ENCODE measurements at places on chromosomes 5 and 9.

DNA sequence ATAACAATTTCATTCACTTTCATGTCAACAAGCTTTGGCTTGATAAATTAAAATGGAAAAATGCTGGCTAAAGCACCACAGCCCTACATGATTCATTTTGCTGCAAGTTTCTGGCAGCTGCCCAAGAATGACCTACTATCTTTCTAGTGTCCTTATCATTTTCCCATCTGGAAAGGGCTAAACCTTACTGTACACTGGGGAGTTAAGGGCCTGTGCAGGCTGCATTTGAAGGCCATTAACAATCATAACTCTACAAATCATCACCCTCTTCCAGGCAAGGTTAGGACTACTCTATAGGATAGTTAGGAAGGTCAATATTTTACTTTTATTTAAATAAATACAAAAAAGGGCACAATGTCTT is 579.7 kb upstream of the ZNF608 start:
- H3K36me3 ChIP-seq = no peaks in the 10 kb centered on the region
- DNase-seq = no peak
- peaks cover 1% of the 10 kb centered on the region for H3K27me3 ChIP-seq
- H3K27ac ChIP-seq = no peak overlapping the region
- no peak overlapping the region for H3K4me3 ChIP-seq
- H3K4me1 ChIP-seq = no peaks in the 10 kb centered on the region

DNA sequence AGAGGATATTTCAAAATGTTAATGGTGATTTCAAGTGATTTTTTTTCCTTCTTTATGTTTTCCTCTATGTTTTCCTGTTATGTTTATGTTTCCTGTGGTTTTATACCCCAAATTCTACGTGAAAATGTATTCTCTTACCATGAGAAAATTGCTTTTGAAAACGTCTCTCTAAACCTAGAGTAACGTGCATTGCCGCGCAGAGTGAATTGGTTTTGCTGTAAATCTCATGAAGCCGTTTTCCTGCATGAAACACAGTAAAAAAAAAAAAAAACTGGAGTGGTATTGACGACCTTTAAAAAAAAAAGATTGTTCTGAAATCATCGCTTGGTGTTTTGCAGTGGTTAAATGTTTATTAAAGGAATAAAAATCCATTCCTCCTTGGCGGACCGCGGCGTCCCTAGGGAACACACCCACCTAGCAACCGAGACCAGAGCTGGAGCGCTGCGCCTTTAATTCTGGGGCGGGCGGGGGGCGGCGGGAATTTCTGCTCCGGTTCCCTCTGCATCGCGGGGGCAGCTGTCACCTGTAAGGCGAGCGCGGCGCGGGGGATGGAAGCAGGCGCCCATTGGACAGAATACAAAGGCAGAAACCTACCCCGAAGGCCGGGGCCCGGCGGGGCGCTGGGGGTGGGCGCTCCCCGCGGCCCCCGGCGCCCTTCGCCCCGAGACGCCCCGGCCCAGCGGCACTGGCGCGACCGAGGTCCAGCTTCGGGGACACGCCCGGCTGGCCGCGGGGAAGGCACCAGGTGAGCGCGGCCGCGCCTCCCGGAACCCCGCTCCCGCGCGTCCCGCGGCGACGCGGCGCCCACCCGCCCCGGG is at the start of gene SOWAHA:
TSS of gene SOWAHA (plus strand) at position 522 of the 818 bp plus-strand sequence. CDS start 320 bp downstream, outside the sequence.
- H3K4me3 ChIP-seq = peak within 1 kb of the TSS; percentile 34
- no peaks in the 10 kb centered on the region for H3K36me3 ChIP-seq
- H3K27me3 ChIP-seq = peaks cover 11% of the 10 kb centered on the region

GRCh38 chr5:141504216-141504615 is 15.3 kb downstream of the PCDHGC5 start:
- no peak overlapping the region for H3K27ac ChIP-seq
- peaks cover 20% of the 10 kb centered on the region for H3K4me1 ChIP-seq
- no peak overlapping the region for H3K4me3 ChIP-seq
- peaks cover 1% of the 10 kb centered on the region for H3K27me3 ChIP-seq

- DNase-seq = no peak
- no peaks in the 10 kb centered on the region for H3K36me3 ChIP-seq
- no peak overlapping the region for H3K27ac ChIP-seq
- no peak overlapping the region for H3K4me3 ChIP-seq
- no peaks in the 10 kb centered on the region for H3K27me3 ChIP-seq
Measured at GRCh38 chr9:72453797-72454196, 67.6 kb upstream of the TMC1 start.

- H3K4me1 ChIP-seq = no peaks in the 10 kb centered on the region
- H3K27me3 ChIP-seq = peaks cover 8% of the 10 kb centered on the region
- H3K4me3 ChIP-seq = no peak overlapping the region
- no peaks in the 10 kb centered on the region for H3K36me3 ChIP-seq
Measured at GRCh38 chr5:77180167-77181081, 30.1 kb upstream of the PDE8B start.

DNA sequence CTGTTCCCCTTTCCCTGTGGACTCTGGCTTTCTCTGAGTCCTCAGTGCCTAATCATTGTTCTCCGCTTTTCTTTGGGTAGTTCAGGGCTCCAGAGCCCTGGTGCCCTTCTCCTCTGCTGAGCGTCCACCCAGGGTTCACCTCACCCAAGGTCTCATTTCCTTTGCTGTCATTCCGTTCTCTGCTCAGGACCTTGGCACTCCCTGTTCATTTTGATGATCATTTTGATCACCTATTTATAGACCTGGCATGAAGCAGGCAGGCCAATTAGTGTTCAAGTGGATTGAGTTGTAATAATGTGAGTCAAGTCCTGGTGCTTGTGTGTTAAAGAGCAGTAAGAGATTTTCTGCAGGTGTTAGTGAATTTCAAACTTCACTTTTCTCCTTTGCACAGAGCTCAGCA is 3.6 kb downstream of the TRIO start:
- no peaks in the 10 kb centered on the region for H3K27me3 ChIP-seq
- H3K4me3 ChIP-seq = peak overlapping the region; percentile 93
- no peak for DNase-seq
- H3K4me1 ChIP-seq = peaks cover 44% of the 10 kb centered on the region
- peak overlapping the region; percentile 96 for H3K27ac ChIP-seq

GRCh38 chr5:759111-759751 is 25.3 kb downstream of the ZDHHC11B start:
- no peaks in the 10 kb centered on the region for H3K36me3 ChIP-seq
- no peaks in the 10 kb centered on the region for H3K4me1 ChIP-seq
- no peak overlapping the region for H3K27ac ChIP-seq

- no peak overlapping the region for H3K4me3 ChIP-seq
- peaks cover 13% of the 10 kb centered on the region for H3K36me3 ChIP-seq
- no peak overlapping the region for H3K27ac ChIP-seq
- H3K27me3 ChIP-seq = no peaks in the 10 kb centered on the region
- DNase-seq = no peak
- peaks cover 16% of the 10 kb centered on the region for H3K4me1 ChIP-seq
Measured at GRCh38 chr5:14741801-14742440, 77.4 kb downstream of the OTULIN start.

DNA sequence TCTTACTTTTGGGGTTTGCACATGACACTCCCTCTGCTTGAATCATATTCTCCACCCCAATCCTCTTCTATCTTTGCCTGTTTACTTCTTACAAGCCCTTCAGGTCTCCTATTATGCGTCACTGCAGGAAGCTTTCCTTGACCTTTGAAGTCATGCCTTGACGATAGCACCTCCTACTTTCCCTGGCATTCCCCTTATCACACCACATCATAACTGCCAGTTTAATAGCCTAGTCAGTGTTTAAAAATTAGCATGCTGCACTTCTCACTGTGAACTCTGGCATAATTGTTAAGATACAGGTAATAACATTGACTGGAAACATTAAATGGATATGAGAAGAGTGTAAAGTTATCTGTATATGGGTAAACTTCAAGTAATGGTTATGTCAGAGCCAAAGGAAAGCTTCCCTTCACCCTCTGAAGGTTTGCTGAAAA is 37.1 kb upstream of the CEP120 start:
- H3K27me3 ChIP-seq = no peaks in the 10 kb centered on the region
- no peak for DNase-seq
- peaks cover 9% of the 10 kb centered on the region for H3K4me1 ChIP-seq
- no peaks in the 10 kb centered on the region for H3K36me3 ChIP-seq

- H3K27me3 ChIP-seq = peaks cover 1% of the 10 kb centered on the region
- no peaks in the 10 kb centered on the region for H3K36me3 ChIP-seq
- no peak overlapping the region for H3K4me3 ChIP-seq
Measured at GRCh38 chr9:100939636-100940035, 88.9 kb upstream of the PLPPR1 start.

DNA sequence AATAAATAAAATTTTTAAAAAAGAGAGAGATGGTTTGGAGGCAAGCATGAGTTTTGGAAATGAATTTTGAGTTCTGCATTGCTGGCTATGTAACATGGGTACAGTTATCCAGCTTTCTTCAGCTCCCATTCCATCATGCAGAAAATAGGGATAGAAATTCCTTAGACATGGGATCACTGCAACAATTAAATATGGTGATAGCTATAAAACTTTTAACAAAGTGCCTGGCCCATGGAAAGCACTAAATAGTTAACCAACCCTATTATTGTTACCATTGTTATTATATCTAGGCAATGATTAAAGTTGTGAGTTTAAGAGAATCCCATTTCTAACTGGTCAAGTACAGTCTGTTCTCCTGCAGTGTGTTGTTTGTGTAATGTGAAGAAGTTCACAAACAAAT is 115.4 kb upstream of the GAS1 start:
- no peak for DNase-seq
- H3K27me3 ChIP-seq = peaks cover 6% of the 10 kb centered on the region
- no peak overlapping the region for H3K27ac ChIP-seq
- no peaks in the 10 kb centered on the region for H3K4me1 ChIP-seq
- no peak overlapping the region for H3K4me3 ChIP-seq
- H3K36me3 ChIP-seq = no peaks in the 10 kb centered on the region

- peaks cover 7% of the 10 kb centered on the region for H3K27me3 ChIP-seq
- no peak for DNase-seq
- no peaks in the 10 kb centered on the region for H3K36me3 ChIP-seq
- H3K27ac ChIP-seq = no peak overlapping the region
- no peak overlapping the region for H3K4me3 ChIP-seq
- H3K4me1 ChIP-seq = no peaks in the 10 kb centered on the region
Measured at GRCh38 chr9:132499251-132499650, 83.2 kb upstream of the BARHL1 start.

DNA sequence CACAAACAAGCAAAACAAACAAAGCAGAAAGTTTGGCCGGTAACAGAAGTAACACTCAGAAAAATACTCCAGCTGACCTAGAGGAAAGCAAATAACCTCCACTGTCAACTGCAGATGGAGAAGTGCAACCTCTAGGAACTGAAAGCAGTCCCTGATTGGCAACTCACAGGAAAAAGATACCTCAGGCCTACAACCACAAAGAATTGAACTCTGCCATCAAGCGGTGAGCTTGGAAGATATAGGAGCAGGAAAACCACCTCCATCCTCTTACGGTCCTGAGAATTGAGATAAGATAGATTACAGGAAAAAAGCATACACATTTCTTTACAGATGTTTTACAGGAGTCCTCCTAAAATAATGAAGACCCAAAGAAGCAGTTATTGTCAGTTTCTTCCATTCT is 184.5 kb downstream of the PDZD2 start:
- H3K4me3 ChIP-seq = no peak overlapping the region
- no peaks in the 10 kb centered on the region for H3K36me3 ChIP-seq
- H3K4me1 ChIP-seq = no peaks in the 10 kb centered on the region
- no peak for DNase-seq
- no peak overlapping the region for H3K27ac ChIP-seq
- peaks cover 3% of the 10 kb centered on the region for H3K27me3 ChIP-seq

DNA sequence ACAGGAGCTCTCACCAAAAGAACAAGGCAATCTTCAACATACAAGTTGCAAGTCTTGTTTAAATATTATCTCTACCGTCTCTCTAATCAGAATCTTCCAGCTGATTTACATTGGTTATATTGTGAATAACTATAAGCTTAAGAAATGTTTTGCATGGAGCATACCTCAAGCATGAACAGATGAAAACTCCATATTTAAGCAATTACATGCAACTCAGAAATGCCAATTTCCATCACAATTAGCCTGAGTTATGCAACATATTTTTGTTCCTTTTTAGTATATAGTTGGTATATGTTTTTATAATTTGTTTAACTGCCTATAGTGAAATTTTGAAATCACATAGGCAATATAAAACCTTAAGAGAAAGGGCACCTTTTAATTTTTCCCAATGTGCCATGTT is 142.5 kb downstream of the DENND1A start:
- no peak for DNase-seq
- H3K36me3 ChIP-seq = peaks cover 14% of the 10 kb centered on the region
- no peak overlapping the region for H3K27ac ChIP-seq
- H3K4me3 ChIP-seq = no peak overlapping the region

DNA sequence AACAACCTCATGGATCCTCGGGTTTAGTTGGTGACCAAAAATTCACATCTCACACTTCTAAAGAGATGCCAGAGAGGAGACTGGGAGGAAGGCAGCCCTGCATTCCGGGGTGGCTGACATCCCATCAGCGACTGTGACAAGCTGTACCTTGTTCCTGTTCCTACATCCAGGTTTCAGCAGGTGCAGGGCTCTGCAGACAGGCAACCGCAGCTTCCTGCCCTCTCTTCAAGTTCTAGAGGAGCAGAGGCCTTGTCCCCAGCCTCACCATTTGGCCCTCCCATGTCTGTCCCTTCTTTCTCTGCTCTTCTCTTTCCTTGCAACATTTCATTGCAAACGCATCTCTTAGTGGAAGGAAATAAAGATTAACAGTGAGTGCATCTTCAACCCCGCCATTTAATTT is 454.6 kb downstream of the IRX1 start:
- no peaks in the 10 kb centered on the region for H3K27me3 ChIP-seq
- no peaks in the 10 kb centered on the region for H3K36me3 ChIP-seq
- H3K4me1 ChIP-seq = no peaks in the 10 kb centered on the region
- no peak overlapping the region for H3K4me3 ChIP-seq
- DNase-seq = no peak

- no peak for DNase-seq
- H3K36me3 ChIP-seq = no peaks in the 10 kb centered on the region
- no peak overlapping the region for H3K4me3 ChIP-seq
- H3K27ac ChIP-seq = no peak overlapping the region
- H3K27me3 ChIP-seq = peaks cover 7% of the 10 kb centered on the region
Measured at GRCh38 chr9:108083160-108083750, 593.7 kb upstream of the KLF4 start.

DNA sequence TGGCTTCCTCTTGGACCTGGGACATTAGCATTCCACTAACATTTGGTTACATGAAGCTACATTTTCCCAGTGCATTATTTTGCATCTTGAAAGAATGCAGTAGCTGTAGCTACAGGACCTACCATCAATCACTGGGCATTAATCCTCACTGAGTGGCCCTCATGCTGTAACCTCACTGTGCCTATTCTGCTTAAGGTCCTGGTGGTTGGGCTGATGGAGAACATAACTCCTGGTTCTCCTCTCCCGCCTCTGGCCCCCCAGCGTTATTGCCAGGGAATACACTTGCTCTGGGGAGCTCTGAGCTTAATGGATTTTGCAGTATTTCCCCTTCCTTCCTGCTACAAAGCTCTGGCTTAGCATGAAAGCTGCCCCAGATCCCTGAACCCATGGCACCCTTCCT is 111.5 kb upstream of the EQTN start:
- no peak overlapping the region for H3K4me3 ChIP-seq
- H3K4me1 ChIP-seq = peaks cover 21% of the 10 kb centered on the region
- H3K27me3 ChIP-seq = no peaks in the 10 kb centered on the region
- no peak for DNase-seq
- H3K27ac ChIP-seq = no peak overlapping the region

DNA sequence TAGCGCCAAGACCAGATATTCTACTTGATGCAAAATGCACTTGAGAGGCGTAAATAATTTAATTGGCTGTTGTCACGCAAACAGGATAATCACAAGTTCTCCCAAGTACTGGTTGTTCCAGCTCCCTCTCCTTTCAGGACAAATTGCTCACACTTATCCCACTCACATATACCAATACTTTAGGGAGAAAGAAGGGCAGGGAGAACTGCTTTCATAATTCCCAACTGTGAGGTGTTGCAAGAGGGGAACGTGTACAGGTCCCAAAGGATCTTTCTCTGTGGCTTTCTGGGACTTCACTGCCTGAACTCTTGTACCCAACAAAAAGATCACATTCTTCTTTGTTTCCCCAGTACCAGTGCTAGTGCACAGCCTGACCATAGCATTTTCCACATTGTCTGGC is 21.5 kb upstream of the TGFBI start:
- H3K27ac ChIP-seq = no peak overlapping the region
- DNase-seq = no peak
- no peaks in the 10 kb centered on the region for H3K36me3 ChIP-seq
- H3K4me3 ChIP-seq = no peak overlapping the region

Data from memory B cell (primary cell).